GM12891 (cell line): ENCODE measurements at places on chromosomes 1 and 21.

- DNase-seq: no peak
Measured at GRCh38 chr1:9322661-9323244, 30.1 kb downstream of the SPSB1 start.

GRCh38 chr1:15616373-15617172 is 685 bp upstream of the DDI2 start:
- no peak for DNase-seq

GRCh38 chr1:110555807-110556470 is 37.0 kb upstream of the KCNA10 start:
- no peak for DNase-seq

GRCh38 chr1:53626616-53627015 is 112.3 kb downstream of the GLIS1 start:
- DNase-seq: no peak

DNA sequence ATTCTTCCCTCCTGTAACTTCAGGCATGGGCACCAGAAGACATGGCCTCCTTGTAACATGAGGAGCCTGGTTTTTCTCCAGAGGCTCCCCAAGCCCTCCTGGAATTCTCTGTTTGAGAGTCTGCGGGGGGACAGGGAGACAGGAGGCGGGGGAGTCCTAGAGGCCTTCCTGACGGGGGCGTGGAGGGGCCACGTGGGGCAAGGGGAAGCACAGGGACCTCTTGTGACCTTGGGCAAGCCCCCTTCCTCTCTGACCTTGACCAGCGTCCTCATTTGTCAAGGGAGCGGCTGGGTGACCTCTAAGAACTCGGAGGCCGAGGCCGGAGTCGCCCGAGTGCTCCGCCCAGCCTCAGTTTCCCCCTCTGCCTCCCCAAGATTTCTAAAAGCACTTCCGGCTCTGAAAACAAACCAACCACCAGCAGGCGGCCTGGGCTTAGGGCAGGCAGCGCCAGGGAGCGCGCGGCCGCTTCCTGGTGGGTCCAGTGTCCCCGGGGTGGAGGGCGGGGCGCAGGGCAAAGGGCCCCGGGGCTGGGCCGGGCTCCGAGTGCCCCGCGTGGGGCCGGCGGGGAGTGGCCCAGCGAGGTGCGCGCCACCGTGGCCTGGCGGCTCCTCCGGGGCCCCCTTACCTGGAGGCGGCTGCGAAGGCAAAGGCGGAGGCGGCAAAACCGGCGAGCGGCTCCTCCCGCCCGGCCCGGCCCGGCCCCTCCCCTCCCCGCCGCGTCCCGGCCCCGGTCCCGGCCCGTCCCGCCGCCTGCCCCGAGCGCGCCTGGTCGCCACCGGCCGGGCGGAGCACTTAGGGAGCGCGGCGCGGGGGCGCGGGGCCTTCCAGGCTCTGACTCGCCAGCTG is at the start of gene TMCO4:
Gene TMCO4, minus strand, starts transcription at position 687 of the 846 bp plus-strand sequence. CDS start 19,158 bp downstream, outside the sequence.
- DNase-seq: peak; percentile 55

- no peak for DNase-seq
Measured at GRCh38 chr1:198072177-198072576, 84.6 kb upstream of the NEK7 start.

DNA sequence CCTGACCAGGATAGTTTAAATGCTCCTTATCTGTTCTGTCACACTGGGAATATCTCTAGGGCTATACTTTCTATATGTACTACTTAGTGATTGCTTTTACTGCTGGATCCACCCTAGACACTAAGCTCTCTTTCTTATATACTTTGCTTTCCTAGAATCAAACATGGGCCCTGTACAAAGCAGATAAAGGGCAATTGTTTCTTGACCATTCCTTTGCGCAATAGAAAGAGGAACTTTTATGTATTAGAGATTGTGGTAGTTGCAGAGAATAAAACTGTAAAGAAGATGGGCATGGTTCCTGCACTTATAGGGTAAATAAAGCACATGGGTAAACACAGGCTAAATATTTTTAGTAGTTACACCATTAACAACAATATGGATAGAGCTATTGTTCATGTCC is 58.8 kb downstream of the ATP6V1G3 start:
- DNase-seq: no peak

DNA sequence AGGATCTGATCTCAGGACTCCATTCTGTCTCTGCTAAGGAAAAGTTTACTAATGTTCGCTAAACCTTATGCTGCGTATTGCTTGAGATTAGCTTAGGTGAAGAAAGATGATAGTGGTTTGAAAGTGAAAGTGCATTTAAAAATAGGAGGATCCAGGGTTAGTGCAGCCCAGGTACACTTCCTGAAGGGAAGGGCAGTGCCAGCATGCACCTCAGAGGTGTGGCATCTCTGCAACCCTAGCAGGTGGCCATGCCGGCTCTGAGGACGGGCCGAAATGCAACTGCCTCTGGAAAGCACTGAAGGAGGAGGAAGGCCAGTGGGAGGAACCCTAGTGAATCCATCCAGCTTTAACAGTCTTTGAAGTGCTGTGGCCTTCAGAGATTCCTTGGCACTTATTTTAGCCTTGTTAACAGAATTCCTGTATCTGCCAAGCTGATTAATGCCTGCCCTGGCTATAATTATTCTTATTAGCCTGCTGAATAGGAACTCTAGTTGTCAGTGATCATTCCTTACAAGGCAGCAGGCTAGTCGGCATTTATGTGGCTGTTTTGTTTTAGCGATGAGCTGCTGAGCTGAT is 5.5 kb downstream of the PTGFRN start:
- DNase-seq: no peak

DNA sequence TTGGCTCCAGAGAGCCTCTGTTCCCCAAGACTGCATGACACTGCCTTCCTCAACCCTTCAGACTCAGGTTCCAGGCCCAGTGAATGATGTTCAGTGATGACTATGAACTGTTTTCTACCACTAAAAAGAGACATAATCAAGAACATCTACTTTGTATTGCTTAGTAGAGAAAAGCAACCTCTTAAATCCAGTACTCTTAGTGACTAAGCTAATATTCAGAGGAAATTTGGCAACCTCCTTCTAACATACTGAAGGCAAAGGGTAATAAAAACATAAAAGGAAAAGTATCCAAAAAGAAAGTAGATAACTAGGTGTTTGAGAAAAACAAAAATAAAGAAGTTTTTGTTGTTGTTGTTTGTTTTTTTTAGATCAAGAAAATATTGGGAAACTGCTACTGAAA is 153.3 kb upstream of the RUNX1 start:
- no peak for DNase-seq

DNA sequence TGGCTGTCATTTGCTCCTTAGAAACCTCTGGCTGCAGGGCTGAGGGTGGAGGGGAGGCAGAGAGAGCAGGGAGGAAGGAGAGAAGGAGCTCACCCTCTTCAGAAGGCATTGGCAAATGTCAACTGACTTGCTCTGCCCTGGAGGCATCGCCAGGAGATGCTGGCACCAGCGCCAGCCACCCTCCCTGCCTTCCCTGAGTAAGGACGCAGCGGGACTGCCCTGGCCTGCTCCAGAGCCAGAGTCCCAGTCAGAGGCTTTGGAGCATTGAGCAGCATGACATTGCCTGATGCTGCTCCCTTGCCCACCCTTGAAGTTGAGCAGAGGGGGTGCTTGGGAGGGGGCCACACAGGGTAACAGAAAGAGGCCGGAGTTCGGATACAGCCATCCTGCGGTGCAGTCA is 62.3 kb downstream of the DISP3 start:
- DNase-seq: no peak

GRCh38 chr21:35585155-35585554 is 475.2 kb downstream of the SETD4 start:
- no peak for DNase-seq
